IPS-NIHi11 (cell line): ENCODE measurements at places on chromosomes 6 and 20.

GRCh38 chr6:146305092-146305491 lies 238.5 kb upstream of the RAB32 start:
- DNase-seq = no peak

- DNase-seq = no peak
Measured at GRCh38 chr6:4564801-4565271, 211.4 kb upstream of the CDYL start.

GRCh38 chr6:113052506-113052905 lies 705.4 kb downstream of the RFPL4B start:
- DNase-seq = no peak

DNA sequence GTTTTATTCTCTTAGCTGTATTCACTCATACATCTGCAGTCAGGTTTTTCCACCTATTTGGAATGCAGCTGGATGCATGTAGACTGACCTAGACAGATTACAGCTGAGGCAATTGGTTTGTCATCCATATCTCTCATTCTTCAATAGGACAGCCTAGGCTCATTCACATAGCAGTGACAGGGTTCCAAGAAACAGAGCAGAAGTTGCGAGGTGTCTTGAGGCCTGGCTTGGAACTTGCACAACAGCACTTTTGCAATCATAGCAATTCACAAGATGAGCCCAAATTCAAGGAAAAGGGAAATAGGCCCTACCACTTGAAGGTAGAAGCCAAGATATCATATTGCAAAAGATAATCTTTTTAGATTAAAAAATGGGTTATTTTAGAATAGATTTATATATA lies 508.9 kb upstream of the JAG1 start:
- no peak for DNase-seq

DNA sequence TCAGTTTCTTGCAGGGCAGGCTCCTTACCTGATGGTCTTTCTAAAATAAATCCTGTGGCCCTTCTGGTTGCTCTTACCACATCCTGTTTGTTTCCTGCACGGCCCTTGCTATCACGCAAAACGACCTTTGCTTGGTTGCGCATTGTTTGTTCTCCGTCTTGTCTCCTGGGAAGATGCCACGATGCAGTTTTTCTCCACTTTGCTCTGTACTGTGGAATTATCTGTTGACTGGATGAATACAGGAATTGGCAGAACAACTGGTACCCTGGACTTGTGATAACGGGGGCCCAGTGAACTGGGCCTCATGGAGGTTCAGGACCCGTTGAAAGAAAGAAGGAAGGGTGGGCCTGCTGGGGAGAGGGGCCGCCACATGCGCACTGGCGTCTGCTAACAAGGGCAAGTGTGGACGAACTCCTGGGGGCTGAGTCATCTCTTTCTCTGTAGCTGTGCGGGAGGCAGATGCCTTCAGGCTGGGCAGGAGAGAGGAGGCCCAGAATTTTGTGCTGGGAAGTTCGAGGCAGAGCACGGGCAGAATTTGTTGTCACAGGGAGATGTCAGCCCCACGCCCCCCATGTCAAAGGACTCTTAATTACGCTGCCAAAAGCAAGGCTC lies 139.9 kb downstream of the BMP7 start:
- DNase-seq = no peak

GRCh38 chr6:46690911-46691451 lies 3.3 kb downstream of the TDRD6 start:
- no peak for DNase-seq

DNA sequence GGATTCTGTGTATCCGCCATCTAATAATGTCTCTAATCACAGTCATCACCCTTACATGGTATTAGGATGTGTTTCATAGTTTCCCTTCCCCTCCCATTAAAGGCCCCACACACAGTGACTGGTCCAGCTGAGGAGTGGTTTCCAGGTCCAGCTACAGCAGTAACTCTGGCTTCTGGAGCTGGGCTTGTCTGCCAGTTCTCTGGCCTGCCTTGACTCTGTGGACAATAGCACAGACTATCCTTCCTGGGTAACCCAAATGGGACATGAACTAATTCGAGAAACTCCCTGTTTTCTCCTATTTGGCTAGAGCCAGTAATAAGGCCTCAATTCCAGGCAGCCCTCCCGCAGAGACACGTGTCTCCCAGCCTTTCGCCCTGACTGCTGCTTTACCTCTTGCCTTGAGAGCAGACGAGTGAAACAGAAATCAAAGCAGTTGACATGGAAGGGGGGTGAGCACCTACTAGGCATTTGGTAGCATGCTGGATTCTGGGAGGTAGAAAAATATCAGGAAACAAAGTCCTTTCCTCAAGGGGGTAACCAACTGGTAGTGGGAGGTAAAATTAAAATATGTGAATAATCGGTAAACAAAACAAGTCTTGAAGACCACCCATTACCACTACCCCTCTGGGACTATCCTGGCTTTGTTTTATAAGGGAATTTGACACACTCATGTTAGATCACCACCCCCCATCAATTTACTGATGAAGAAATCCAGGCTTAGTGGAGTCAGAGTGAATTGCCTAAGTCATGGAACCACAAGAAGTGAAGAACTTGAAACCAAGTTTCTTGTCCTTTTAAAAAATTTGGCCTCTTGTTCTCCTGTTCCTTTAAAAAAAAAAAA lies 1.2 kb downstream of the TRAF3IP2 start:
- DNase-seq = no peak

DNA sequence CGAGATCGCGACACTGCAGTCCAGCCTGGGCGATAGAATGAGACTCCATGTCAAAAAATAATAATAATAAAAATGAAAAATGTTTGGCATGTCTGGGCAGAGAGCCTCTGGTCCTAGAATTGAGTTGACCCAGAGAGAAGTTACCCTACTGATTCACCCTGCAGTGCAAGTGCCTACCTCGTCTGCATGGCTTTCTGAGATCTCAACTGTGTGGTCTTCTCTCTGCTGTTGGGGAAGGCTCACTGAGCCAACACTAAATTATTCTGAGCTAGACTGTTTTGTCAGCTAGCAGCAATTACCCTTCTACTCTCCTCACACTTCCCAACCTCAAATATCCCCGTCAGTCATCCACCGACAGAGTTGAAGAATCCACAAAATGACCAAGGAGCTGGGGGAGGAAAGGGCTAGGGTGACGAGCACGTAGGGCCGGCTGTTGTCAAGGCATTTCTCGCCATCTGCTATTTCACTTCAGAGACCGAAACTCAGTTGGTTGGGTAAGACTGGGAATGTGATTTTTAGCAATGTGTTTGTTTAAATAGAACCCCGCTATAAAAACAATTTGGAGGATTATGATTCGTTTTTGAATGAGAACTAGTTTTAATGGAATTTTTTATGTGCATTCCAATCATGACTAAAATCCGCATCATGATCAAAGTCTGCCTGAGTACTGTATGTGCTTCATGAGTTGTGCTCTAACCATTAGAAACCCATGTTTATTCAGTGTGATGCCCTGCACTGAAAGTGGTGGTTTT lies 9.4 kb downstream of the MAS1 start:
- no peak for DNase-seq

DNA sequence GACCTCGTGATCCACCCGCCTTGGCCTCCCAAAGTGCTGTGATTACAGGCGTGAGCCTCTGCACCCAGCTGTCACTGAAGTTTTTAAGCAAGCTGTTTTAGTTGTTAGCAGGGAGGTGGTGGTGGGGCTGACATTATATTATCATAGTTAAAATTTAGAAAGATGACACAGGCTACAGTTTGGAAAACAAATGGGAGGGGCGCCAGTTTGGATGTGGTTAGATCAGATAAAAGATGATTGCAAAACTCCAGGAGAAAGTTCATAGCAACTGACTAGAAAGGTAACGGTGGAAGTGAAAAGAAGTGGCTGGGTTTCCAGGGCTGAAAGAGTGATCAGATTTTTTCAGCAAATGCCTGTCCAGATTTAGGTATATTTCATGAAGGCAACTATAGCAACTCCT lies 311.9 kb upstream of the CITED2 start:
- no peak for DNase-seq

- DNase-seq = peak; percentile 24
Measured at GRCh38 chr6:77462359-77463307, 658 bp downstream of the HTR1B start.

DNA sequence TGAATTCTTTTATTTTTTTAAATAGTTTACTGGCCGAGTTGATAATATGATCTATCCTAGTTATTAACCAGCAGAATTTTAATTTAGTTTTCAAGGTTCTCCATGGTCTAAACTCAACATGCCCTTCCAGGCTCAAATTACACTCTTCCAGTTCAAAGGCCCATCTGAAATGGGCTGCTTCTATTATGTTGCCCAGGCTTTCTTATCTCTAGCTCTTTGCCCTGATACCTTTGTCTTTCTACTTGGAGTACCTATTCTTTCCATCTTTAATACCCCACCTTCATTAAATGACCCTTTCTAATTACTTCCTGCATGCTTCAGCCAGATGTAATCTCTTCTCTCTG lies 541.2 kb upstream of the FLRT3 start:
- DNase-seq = no peak

GRCh38 chr6:133637874-133638273 lies 251.0 kb upstream of the TCF21 start:
- no peak for DNase-seq

DNA sequence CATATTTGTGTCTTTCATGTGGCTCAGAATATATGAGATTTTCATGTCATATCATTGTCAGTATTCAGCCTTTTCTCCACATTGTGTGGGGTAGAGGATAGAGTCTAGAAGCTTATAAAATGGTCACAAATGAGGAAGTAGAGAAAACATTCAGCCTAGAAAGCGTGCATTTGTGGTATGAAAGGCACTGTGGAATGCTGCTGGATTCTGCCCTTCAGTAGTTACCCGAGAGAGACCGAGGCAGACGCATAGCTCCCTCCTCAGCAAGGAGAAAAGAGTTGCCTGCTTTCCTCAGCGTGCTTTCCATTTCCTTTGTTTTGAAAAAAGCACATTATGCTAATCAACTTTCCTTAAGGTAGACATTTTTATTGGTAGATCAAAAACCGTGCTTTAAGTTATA lies 28.7 kb downstream of the MYB start:
- DNase-seq = no peak

GRCh38 chr6:170084166-170084730 lies 206.6 kb downstream of the DLL1 start:
- no peak for DNase-seq

DNA sequence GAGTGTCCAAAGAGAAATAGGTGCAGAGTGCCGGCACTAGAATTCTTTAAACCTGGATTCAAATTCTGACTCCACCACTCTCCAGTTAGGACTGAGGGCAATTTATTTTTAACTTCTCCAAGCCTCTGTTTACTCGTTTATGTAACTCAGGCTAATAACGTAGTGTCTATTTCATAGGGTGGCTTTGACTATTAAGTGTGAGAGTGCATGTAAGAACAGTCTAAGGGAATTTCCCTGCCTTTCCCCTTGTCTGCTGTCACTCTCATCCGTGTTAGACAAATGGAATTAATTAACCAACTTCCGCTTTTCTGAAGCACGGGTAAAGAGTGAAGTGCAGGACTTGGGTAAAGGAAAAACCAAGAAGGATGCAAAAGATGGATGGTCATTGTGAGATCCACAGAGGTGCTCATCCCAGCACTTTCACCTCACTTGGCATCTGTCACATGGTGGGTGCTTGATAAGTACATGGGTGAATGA lies 4.1 kb upstream of the ZKSCAN8 start:
- no peak for DNase-seq

DNA sequence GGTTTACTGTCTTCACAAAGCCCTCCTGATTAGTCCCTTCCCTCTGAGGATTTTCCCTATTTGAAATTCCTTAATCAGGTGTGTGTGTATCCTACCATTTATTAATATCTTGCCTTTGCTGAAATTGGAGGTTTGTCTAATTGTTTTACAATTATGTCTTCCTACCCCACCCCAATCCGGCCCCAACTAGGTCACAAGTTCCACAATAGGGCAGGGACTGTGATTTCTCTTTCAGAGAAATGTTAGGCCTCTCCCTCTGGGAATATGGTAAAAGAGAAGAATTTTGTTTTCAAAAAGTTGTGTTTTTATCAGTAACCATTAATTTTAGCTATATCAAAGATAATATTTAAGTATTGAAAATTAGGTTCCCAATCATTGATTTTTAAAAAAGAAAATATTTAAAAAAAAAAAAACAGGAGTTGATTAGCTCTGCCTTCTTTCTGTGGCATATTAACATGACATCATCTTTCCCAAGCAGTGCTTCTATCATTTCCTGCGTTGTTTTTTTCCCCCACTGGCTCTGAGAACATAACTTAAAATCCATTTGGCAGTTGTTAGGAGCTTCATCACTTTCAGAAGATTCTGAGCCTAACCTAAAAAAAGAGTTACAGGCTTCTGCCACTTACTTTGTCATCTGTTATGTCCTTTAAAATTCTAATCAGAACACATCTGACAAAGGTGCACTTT lies 36.1 kb downstream of the BLOC1S5 start:
- DNase-seq = no peak

GRCh38 chr6:96086745-96087144 lies 71.0 kb downstream of the FUT9 start:
- DNase-seq = no peak

DNA sequence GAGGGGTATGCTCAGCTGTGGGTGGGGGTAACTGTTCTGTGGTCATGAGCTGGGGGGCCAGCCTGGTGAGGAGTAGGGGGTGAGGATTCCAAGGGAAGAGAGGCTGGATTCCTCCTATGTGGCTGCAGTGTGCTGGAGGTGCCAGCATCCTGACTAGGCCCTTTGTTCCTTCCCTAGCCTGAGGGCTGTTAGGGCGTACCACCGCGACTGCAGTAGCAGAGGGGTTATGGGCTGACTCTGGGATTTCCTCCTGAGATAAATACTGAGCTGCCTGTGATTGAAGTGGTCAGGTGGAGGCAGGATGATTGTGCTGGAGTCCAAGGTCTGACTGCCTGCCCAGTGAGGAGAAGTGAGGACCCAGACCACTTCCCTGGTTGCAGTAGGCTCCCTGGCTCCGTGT lies 205.3 kb downstream of the ADGRG6 start:
- no peak for DNase-seq

- no peak for DNase-seq
Measured at GRCh38 chr6:170475118-170475517, 78.0 kb downstream of the PSMB1 start.

DNA sequence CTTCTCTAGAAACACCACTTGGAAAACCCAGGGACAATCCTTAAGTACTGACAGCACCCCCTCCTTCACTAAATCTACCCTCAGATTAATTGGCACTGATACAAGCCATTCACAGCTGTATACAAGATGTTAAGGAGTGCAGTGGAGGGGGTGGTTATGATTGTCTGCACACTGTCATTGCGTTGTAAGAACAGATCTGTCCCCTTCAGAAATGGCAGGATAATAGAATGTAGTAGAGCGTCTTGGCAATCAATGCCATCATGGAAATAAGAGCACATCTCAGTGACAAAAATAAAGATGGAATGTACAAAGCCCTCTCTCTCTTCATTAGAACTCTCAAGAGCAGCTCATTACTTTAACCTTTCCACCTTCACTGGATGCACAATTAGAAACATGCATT lies 324.9 kb upstream of the TBX18 start:
- no peak for DNase-seq

GRCh38 chr6:133187657-133188453 lies 53.3 kb upstream of the EYA4 start:
- no peak for DNase-seq

- DNase-seq = no peak
Measured at GRCh38 chr20:51350941-51351631, 191.4 kb downstream of the NFATC2 start.

DNA sequence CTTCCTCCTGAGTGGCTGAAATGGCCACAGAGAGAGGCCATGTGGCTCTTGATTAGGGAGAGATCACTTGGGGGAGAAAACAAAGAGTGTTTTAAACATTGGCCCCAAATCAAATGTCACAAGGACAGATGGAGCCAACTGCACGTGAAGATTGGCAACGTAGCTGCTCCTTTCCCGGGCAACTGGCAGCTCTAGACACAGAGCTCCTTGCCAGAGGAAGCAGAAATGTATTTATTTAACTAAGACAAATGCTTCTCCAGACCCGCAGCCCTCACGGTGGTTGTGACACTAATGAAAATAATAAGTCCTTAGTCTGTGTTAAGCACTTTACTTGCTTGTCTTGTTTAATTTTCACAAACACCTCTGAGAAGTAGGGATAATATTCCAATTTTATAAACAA lies 49.6 kb upstream of the DSN1 start:
- no peak for DNase-seq
